NCI-H774 (cell line): ENCODE measurements at places on chromosomes 11 and 22.
A peak's percentile ranks its signal among the peaks of the same experiment; 100 is the strongest.

- no peak for DNase-seq
Measured at GRCh38 chr11:120212926-120213325, 2.1 kb downstream of the OAF start.

GRCh38 chr11:128390246-128390645 lies 197.1 kb downstream of the ETS1 start:
- no peak for DNase-seq

DNA sequence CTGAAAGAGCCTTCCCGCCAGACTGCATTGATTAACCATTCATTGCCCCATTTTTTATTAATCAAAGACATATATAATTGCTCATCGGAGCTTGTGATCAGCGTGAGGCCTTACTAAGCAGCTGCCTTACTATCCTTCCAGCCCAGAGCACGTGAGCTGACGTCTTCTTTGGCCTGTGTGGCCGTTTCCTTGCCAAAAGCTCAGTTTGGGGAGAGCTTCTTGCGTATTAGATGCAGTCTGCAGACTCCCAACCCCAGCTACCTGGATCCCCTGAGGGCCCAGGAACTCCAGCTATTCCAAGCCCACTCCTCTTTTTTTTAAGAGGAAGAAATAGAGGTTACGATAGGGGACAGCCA lies 784 bp upstream of the SLC43A3 start:
- no peak for DNase-seq

GRCh38 chr11:78290293-78291176 lies 101.8 kb downstream of the USP35 start:
- no peak for DNase-seq

GRCh38 chr11:70844387-70844786 lies 408.0 kb downstream of the SHANK2 start:
- no peak for DNase-seq

DNA sequence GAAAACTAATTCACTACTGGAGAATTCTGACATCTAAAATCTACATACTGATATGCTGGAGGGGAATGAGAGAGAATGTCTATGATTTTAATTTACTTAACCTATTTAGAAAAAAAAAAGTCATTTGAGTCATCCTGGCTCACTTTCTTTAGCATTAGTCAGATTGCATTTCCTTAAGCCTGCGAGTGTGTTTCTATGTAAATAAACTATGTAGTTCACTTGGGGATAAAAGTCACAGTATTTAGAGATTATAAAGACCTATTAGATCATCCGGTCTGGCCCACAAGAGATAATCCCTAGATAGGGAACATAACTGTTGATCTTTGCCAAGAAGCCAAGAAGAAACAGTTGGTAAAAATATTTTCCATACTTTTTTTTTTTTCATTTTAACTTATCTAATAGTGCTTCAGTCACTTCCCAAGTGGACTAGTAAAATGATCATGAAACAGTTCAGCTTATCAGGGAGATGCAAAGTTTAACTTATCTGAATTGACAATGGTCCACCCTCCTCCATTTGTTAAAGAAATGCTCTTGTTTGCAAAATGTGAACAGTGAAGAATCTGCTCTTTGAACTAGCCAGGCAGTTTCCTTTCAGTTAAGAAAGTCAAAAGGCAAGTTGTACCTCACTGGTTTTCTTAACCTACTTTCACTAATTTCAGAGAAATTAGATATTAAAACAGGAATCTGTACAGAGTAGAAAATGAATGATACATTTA lies 21.2 kb upstream of the BLID start:
- no peak for DNase-seq

- peak; percentile 54 for DNase-seq
Measured at GRCh38 chr11:101436511-101437142, 147.2 kb downstream of the TRPC6 start.

- no peak for DNase-seq
Measured at GRCh38 chr22:46739094-46739870, 1.2 kb upstream of the CERK start.

- DNase-seq, result no peak
Measured at GRCh38 chr11:94271885-94272372, 32.5 kb upstream of the IZUMO1R start.

GRCh38 chr11:108852701-108853100 lies 187.8 kb downstream of the DDX10 start:
- no peak for DNase-seq

- DNase-seq, result peak; percentile 14
Measured at GRCh38 chr11:2928605-2929530, at the start of gene PHLDA2. Gene PHLDA2 (minus strand): TSS chr11:2929420. CDS start chr11:2929364, 56 bp downstream.

GRCh38 chr11:114262681-114263512 lies 33.3 kb upstream of the NNMT start:
- DNase-seq, result peak; percentile 70

GRCh38 chr11:125239585-125240560 lies 75.3 kb downstream of the PKNOX2 start:
- DNase-seq, result no peak

DNA sequence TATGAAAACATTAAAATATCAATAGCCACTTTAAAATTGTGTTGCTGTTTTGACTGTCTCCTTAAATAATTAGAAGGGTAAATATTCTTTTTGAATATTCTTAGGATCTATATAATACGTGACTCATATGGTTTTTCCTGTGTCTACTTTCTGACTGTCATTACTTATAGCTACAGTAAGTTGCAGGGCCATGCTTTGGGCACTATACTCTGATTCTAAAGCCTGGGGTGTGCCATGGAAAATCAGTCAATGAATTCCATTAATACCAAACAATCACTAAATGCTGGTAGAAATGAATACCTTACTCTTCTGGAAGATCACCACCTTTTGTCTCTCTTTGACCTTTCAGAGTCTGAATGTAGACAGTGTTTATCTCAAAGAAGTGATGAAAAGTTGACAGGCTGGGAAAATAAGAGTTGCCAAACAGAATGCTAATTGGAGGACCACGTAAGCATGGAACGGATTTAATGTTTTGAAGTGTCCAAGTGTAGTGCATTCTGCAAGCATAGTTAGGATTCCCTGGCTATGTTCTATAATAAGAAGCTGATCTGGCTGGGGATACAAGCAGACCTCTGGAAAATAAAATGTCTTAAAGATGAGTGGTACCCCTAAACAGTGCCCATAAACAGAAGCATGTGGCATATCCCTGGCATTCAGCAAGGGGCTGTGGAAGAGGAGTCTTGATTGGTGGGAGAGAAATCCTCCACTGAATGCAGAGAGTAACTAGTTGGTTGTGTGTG lies 16.8 kb downstream of the LUZP2 start:
- DNase-seq, result no peak

DNA sequence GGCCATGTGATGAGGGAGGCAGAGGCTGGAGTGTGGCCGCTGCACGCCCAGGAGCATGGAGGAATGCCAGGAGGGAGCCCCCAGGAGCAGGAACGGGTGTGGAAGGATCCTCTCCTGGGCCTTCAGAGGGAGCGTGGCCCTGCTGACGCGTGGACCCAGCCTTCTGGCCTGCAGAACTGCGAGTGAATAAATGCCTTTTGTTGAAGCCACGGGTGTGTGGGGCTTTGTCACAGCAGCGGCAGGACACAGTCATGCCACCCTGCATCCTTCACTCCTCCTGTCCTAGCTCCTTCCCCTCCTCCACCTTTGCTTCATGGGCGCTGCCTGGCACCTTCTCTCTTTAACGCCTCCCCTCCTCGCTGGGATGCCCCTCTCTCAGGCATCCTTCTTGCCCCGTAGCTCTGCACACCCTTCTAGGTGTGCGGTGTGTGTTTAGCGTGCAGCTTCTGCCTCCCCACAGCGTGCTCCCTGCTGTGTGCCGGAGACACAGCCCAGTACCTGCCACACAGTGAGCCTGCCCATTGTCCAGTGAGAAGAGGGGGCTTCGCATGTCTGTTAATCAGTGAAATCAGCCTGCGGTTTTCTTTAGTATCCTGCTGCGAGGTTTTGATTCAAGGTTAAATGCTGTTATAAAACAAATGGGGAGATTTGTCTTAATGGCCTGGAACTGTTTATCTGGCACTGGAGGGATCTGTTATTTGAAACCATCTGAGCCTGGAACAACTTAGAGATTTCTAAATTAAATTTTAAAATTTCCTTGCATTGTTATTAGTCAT lies 459.6 kb downstream of the TBC1D22A start:
- no peak for DNase-seq
